ENCODE measurements at places on chromosomes 1 and 21.
A peak's percentile ranks its signal among the peaks of the same experiment; 100 is the strongest.

GRCh38 chr1:87439821-87440220 lies 111.1 kb downstream of the LMO4 start:
- no peak for DNase-seq

- peak; percentile 90 for DNase-seq
Measured at GRCh38 chr1:80375662-80376061, 1369.1 kb upstream of the ADGRL4 start.

GRCh38 chr1:206843626-206844025 lies 21.8 kb upstream of the IL20 start:
- no peak for DNase-seq

DNA sequence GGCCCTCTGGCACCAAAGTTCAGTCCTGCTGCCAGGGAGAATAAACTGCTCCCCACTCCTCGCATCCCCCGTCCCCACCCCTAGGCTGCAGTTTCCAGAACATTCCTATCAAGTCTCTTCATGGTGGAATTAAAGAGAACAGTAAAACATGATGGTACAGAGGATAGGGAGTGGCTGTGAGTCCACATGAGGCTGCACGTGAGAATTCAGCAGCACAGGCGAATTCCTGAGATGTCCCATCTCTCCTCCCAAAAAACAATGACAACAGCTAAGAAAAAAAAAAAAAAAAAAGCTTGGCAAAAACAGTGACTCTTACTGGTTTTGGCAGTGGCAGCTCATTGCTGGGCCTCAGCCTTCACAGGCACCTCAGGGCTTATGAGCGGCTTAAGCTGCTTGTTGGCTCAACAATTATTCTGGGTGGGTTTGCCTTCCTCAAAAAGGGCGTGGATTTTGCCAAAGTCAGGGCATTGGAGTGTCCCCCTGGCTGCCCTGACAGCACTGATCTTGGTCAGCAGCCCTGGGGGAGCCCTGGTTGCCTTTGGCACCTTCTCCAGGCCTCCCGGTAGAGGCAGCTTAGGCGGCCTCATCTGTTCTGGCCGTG lies 5.7 kb upstream of the IFFO2 start:
- DNase-seq, result peak; percentile 91

GRCh38 chr1:221602830-221603229 lies 139.1 kb downstream of the DUSP10 start:
- DNase-seq, result peak; percentile 53
